ENCODE measurements at places on chromosomes 4 and X.

GRCh38 chrX:135973025-135973547 is 702 bp downstream of the MMGT1 start:
- no peak for DNase-seq

- DNase-seq = no peak
These were observed 840 bp downstream of the ZNF711 start for GRCh38 chrX:85244450-85245211.

DNA sequence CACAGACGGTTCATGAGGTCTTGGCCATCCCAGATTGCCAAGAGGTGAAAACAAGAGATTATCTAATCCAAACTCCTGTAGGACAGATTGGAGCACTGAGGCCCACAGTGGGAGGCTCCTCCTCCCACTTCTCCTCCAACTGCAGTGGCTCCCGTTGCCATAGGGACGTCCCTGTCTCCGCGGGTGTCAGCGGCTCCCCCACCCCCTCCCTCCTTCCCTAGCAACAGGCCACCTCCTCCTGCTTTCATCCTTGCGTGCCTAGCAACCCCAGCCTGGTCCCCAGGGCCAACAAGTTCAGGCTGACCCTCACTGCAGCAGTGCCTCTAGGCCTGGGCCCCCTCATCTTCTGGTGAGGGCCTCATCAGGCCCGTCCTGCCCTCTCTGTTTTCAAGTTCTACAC is 6.8 kb upstream of the IQSEC2 start:
- DNase-seq = no peak

DNA sequence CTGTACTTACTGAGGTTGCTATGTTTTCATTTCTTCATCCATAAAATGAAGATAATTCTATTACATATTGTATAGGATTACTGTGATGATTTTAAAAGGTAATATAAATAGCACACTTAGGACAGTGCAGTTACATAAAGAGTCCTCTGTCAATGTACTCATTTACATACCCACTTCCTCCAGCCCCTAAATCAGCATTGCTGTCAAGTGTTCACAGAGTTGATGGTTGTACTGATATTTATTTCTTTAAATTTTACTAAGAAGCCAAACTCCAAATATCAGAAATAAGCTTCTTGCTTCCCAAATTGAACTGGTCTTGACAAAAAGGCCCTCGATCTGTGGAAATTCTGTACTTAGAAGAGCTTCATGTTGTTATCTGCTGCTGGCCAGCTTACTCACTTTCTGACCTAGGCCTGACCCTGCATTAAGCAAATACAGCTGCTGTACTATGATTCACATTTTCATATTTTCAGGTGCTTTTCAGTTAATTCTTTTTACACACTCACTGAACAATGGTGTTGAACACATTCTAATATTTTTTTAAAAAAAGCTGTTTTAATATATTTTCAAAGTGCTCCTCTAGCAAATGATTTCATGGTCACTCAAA is 259.6 kb downstream of the UNC5C start:
- DNase-seq = no peak

GRCh38 chrX:9352694-9353411 is 112.0 kb upstream of the TBL1X start:
- no peak for DNase-seq

DNA sequence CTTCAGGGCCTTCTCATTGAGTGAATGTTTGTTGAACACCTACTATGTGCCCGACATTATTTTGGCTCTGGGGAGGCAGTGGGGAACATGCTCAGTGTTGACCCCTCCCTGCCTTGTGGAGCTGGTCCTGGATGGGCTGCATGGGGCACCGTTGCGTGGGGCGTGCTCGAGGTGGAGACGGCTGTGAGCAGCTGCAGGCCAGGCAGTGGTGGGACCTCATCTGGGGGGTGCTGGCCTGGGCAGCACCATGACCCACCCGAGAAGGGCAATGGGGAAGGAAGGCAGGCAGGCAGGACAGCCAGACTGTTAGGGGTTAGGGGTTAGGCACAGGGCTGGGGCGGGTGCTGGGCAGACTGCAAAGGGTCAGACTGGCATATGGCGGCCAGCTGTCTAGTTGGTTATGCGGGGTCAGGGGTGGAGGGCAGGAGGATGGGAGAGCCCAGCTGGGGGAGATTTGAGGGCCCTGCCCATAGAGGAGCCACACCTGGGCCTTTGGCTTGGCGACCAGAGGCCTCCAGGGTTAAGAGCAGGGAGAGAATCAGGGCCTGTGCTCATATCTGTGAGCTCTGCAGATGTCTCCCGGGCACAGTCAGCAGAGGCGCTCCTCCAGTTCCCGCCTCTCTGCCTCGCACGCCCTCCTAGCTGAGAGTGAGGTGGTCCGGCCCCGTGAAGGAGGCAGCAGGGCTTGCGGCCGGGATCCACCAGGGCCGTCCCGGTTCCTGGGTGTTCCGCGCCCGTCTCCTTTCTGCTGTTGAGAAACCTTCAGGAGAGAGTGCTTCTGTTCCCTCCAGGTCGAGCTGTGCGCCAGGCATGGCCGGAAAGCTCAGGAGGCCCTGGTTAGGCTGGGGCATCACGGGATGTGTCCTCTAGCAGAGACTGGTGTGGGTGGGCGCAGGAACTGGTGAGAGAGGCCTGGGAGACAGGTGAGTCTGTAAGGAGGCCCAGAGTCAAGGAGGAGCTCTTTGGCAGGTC is 73.3 kb downstream of the RGS12 start:
- DNase-seq = no peak

- no peak for DNase-seq
These were observed 31.3 kb upstream of the TBL1X start for GRCh38 chrX:9433596-9433995.

DNA sequence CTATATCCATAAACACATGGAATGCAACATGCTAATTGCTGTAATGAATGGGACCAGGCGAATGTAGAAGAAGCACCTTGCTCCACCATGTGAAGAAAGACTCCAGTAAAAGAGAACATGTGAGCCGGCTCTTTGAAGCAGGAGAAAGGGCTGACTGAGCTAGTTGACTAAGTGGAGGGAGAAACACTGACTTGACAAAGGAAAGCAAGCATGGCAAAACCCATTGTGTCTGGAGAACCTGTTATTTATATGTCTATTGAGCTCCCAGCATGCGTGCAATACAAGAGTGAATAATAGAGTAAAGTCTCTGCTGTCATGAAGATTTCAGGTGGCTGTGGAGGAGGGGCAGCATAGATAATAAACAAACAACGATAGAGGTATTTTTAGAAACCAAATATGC is 559.9 kb downstream of the RAB28 start:
- DNase-seq = no peak

DNA sequence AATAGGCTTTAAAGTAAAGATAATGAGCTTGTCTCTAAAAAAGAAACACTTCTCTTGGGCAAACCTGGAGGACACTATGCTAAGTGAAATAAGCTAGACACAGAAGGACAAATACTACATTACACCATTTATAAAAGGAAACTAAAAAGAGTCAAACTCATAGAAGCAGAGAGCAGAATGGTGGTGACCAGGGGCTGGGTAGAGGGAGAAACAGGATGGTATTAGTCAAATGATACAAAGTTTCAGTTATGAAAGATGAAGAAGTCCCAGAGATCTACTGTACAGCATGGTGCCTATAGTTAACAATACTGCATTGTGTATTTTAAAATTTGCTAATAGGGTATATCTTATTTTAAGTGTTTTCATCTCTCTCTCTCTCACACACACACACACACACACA is 28.5 kb downstream of the ACSL4 start:
- no peak for DNase-seq

DNA sequence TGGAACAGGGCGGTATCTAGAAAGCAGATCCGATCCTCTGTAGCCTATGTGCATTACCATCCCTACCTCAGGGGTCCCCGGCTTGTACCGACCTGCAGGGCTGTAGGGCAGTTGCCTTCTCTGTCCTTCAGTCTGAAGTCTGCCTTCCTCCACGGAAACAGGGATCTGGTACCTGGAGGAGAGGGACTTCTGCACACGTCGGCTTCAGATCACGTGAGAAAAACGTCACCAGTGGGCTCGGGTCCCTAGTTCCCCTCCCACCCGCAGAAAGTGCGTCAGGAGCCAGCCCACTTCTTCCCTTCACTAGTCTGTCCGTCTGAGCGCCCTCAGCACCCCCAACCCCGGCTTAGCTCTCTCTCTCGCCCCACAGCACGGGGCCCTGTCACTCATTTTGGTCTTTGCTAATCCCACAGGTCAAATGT is at the start of gene TCEAL5:
Gene TCEAL5, minus strand, starts transcription at position 170 of the 422 bp plus-strand sequence. CDS start 2,187 bp downstream, outside the sequence.
- DNase-seq = no peak

DNA sequence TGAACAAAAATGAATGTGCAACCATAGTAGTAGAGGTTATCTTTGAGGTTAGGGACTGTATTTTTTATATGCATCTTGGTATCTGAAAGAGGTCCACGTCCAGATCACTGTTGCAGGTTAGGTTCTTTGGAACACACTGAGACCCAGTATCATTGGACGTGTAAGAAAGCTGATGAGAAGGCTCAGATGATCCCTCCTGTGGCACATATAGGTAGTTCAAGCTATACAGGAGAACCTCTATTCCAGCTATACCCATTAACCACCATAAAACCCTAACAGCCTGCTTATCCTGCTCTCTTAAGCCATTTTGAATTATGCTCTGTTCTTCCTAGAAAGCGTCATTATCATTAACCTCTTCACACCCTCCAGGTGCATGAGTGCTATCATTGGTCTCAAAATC is 930.7 kb upstream of the HS3ST1 start:
- no peak for DNase-seq

Data from stimulated activated CD4-positive, alpha-beta T cell treated with anti-CD3 and anti-CD28 coated beads, Interleukin-1b, Interleukin-23, amount 100 ng/mL, for 1 hour (primary cell).